ENCODE measurements at places on chromosomes 7 and 10.

- DNase-seq, result no peak
Observed at GRCh38 chr7:98110249-98111022, 3.8 kb downstream of the LMTK2 start.

GRCh38 chr7:87774690-87775089 lies 101.5 kb downstream of the SLC25A40 start:
- no peak for DNase-seq

GRCh38 chr7:18287482-18287881 lies 208.1 kb upstream of the HDAC9 start:
- DNase-seq, result no peak

- no peak for DNase-seq
Observed at GRCh38 chr7:121219026-121219425, 109.8 kb upstream of the WNT16 start.

GRCh38 chr7:124269774-124270173 lies 236.9 kb upstream of the TMEM229A start:
- no peak for DNase-seq

- no peak for DNase-seq
Observed at GRCh38 chr7:27170426-27171324, 3.4 kb downstream of the HOXA10 start.

DNA sequence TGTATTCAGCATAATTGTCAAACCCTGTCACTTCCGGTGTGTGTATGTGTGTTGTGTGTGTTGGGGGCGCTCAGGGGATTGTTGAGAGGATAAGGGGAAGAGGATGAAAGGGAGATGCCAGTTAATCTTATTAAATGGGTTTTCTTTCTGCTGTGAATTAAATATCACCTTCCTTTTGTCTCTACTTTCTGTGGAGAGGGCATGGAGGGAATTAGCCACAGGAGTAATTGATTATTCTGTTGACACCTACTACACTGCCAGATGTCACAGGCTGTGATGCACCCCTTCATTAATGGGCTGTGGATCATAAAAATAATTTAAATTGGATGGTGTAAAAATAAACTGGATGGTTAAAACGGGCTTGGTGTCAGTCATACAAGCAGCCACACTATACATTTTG lies 311.9 kb downstream of the MDFIC start:
- DNase-seq, result no peak

DNA sequence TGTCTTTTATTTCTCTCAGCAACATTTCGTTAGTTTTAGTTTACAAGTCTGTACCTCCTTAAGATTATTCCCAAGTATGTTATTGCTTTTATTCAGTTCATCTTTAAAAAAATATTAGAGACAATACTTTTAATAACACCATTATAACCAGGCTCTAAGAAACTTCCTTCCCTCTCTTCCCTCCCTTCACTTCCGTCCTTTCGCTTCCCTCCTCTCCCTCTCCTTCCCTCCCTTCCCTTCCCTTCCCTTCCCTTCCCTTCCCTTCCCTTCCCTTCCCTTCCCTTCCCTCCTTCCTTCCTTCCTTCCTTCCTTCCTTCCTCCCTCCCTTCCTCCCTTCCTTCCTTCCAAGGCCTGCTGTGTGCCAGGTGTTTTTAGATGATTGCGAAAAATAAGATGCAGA lies 58.1 kb downstream of the DOCK1 start:
- DNase-seq, result no peak

- DNase-seq, result no peak
Observed at GRCh38 chr10:91613411-91614187, 19.3 kb downstream of the PPP1R3C start.

GRCh38 chr7:114081606-114082425 lies 163.0 kb upstream of the PPP1R3A start:
- DNase-seq, result peak; percentile 25

- DNase-seq, result peak; percentile 22
Observed at GRCh38 chr7:150631084-150631826, 930 bp downstream of the GIMAP6 start.

DNA sequence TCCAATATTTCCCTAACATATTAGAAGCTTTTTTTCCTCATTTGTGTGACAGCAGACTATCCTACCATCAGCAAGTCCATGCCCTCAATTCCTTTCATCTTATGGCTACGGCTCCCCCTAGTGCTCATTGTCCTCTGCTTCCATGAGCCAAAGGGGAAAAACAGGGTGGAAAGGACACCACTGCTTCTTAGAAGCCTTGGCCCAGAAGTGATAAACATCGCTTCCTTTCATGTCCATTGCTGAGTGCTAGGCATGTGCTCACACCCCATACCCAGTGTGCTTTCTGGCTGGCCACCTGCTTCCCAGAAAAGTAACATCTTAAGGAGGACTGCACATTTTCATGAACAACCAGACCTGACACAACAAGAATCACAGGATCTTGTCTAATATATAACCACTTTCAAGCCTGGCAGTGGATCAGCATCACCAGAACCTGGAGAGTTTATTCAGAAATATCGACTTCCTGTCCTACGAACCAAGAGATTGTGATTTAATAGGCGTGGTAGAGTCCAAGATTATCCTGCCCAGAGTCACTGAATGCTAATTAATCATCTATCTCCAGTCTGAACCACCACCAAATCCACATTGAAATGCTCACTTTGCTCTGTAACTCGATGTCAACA lies 650.5 kb upstream of the SORCS1 start:
- peak; percentile 20 for DNase-seq

- DNase-seq, result no peak
Observed at GRCh38 chr7:81624021-81624592, 145.7 kb downstream of the HGF start.

Measured in GM10248 (cell line).